Stimulated activated CD8-positive, alpha-beta memory T cell treated with anti-CD3 and anti-CD28 coated beads, Interleukin-4, amount 100 ng/mL, for 4 hours (primary cell): ENCODE measurements at places on chromosomes 12 and 14.

DNA sequence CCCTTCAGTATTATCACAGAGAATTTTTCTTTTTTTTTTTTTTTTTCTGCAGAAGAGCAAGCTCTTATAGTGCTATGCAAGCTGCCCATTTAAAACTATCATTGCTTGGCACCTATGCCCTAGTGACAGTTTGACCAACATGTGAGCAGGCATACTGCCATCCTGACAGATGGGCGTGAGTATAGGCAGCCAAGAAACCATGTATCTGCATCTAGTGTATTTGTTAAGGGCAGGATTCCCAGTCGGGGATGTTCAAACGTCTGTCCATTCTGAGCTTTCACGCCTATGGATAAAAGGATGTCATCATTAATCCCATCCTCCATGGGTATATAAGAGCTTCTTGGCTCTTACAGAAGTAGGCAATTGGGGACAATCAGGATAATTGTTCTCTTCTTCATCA lies 8.8 kb downstream of the VRK1 start:
- DNase-seq, result no peak

GRCh38 chr14:33564774-33565630 lies 385.9 kb downstream of the EGLN3 start:
- DNase-seq, result no peak

GRCh38 chr14:22865424-22866405 lies 5.8 kb upstream of the LRP10 start:
- no peak for DNase-seq

DNA sequence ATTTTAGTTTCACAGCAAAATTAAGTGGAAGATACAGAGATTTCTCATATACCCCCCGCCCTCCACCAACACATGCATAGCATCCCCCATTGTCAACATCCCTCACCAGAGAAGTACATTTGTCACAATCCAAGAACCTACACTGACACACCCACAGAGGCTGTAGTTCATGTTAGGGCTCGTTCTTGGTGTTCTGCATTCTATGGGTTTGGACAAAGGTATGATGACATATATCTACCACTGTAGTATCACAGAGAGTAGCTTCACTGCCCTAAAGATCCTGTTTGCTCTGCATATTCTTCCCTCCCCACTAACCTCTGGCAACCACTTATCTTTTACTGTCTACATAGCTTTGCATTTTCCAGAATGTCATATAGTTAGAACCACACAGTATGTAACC lies 444.6 kb upstream of the DCN start:
- DNase-seq, result no peak

GRCh38 chr14:77485901-77486678 lies 12.5 kb downstream of the ISM2 start:
- DNase-seq, result no peak

DNA sequence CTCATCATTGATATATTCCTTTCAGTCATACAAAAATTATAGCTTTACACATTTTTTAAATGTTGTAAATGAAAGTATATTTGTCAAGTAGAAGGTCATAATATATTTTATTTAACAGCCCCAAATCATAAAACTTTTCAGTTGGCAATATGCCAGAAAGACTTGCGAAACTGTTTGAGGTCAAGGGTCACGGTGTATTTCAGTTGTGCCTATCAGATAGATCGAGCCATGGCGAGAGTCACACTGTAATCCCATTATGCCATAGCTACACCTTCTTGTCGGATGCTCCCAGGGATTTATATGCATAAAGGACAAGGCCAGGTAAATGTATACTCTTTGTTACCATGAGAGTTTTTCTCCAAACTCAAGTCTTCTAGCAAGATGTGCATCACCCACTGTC lies 26.7 kb upstream of the G2E3 start:
- no peak for DNase-seq

GRCh38 chr12:96427269-96427729 lies 27.1 kb upstream of the CDK17 start:
- no peak for DNase-seq

DNA sequence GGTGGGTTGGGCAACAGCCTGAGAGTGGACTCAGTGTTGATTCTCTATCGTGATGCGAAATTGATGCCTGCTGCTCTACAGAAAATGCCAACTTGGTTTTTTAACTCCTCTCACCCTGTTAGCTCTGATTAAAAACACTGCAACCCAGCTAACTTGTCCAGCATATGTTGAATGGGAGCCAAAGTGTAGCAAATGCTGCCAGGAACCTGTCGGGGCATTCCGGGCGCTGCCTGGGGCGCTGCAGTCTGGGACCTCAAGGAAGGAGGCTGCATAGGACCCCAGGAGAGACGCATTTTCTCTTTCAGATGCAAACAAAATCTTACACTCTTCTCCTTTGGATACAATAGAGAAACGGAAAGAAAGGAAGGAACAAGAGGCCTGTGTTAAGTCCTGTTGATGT lies 3.9 kb downstream of the B3GNT4 start:
- DNase-seq, result no peak

DNA sequence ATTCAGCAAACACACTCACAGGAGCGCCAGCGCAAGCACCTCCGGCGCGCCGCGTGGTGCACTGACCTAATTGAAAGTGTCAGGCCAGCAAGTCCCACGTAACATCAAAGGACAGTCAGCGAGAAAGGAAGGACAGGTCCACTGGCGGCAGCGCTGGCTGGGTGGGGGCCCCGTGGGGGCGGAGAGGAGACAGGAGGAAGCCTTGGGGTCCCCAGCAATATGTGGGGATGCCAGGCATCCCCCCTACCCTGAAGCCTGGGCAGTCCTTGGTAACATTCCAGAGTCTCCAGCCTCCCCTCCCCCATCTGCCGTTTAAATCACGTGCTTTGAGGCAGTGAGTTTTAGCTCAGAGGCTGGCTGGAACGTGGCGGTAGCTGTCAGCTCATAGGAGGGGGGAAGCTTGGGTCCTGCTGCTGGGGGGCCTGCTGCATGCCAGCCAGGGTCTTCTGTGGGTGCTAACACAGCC lies 159.2 kb downstream of the CALM1 start:
- DNase-seq, result no peak

DNA sequence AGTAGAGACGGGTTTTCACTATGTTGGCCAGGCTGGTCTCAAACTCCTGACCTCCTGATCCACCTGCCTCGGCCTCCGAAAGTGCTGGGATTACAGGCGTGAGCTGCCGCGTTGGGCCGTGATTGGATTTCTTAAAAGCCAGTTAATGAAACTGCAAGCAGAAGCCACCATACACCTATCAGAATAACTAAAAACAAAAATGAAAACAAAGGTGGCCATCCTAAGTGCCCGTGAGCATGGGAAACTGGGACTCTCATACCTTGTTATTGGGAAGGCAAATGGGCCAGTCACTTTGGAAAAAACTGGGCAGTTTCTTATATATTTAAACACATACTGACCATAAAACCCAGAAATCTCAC lies 7.7 kb upstream of the TCTN1 start:
- DNase-seq, result no peak

GRCh38 chr12:11517080-11517479 lies 121.7 kb upstream of the PRB2 start:
- no peak for DNase-seq

DNA sequence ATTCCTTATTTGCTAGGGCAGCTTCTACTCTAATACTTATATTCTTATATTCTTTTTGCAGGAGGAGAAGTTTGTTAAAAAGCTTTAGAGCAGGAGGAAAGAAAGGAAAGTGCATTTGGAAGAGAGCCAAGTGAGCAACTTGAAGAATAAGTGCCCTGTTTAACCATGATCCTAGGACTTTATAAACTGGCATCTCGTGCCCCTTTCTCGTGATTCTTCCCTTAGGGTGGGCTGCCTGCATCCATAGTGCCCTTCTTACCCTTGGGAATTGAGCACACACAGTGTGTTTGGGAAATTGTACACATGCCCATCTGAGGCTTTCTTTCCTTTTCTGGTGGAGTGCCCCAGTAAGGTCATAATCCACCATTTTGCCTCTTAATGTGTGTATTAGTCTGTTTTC lies 141.9 kb downstream of the NUBPL start:
- DNase-seq, result no peak

DNA sequence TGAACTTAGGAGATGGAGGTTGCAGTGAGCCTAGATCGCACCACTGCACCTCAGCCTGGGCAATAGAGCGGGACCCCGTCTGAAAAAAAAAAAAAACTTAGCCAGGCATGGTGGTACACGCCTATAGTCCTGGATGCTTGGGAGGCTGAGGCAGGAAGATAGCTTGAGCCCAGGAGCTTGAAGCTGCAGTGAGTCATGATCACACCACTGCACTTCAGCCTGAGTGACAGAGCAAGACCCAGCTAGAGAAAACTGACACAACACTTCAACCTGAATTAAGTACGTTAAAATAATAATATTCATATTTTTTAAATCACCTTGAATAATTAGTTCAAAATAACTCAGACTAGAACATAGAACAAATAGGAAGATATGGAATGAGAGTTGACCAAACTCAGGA lies 5.7 kb upstream of the CATSPERB start:
- no peak for DNase-seq

DNA sequence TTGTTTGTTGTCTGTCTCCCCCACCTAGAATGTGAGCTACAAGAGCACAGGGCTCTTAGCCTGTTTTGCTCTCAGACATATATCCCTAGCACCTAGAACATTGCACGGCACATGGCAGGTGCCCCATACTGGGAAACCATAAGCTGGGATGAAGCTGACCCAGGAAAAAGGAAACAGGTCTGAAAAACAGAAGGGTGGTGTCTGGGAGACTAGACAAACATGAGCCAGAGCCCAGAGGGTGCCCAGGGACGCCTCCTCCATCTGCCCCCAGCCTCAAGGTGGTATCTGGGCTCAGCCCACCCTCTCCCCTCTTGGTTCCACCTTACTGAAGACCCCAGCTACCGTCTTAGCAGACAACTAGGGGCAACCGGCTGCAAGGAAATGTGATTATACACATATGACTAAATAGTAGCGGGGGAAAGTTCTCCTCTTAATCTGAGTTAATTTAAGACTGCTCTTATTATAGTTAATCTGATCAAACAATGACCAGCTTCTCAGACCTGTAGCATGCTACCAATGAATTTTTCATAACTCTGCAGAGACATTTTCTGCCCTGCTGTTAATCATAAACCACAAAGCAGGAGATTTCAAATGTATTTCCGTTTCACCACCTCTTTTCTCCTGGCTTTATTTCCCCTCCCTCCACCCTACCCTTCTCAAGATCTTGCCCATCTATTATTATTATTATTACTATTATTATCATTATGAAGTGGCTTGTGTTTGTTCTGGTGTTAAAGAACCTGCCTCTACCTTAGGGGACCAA lies 31.9 kb downstream of the KSR2 start:
- DNase-seq, result no peak

DNA sequence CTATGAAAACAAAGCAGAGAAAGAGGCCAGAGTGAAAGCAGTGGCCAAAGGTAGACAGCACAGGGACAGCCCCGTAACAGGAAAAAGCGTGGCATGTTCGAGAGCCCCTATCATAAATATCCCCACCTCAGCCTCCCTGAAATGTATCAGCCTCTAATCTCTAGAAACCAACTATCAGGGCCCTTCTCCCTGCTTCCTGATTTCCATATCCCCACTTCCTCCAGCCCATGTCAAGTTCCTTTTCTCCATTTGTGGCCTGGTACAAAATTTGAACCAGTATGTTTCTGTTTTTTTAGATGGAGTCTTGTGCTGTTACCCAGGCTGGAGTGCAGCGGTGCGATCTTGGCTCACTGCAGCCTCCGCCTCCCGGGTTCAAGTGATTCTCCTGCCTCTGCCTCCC lies 16.9 kb downstream of the DEPDC4 start:
- DNase-seq, result no peak

DNA sequence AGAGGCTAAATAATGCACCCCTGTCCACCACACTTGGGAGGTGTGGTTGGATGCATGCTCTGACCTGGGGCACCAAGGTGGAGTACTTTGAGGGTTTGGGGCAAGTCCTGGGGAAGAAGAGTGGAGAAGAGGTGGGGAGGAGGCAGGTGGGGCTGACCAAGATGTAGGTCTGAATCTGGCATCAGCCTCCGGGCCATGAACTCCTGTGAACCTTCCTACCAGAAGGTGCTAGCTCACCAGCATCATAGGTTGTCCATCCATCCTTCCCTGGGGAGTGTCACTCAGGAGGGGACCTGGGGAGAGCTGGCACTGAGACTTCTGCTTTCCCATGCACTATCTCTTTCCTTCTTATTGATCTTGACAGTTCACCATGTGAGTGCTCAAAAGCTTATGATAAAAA lies 13.6 kb upstream of the EMP1 start:
- no peak for DNase-seq

GRCh38 chr14:20657216-20658211 lies 16.0 kb upstream of the OR6S1 start:
- no peak for DNase-seq

DNA sequence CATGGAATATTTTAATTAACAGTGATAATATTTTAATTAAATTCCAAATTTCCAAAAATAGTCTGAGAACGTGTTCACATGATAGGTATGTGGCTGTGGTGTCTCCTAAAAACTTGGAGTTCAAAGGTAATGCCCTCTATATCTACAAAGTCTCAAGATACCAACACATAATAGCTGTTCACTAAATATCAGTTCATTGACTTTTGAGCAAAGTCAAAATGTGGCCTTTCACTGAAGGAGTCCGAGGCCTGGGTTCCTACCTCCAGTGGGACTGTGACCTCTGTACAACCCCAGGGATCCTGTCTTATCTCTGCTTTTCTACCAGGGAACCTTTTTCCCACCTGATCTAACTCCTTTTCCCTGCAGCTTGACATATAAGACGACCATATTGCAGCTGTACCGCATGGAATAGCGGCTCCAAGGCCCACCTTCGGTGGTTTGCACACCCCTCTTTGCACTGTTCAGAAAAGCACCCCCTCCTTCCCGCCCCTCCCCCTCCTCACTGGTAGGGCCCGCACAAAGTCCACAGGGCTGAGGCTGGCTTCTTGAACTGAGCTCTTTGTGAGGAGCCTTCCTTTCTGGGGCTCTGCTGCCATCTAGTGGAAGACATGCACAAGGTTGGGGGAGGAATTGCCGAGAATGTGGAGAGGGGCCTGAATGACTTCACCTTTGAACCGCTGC lies 3.1 kb downstream of the CCND2 start:
- peak; percentile 68 for DNase-seq

- DNase-seq, result no peak
These were observed 16.6 kb downstream of the SSH1 start for GRCh38 chr12:108840605-108841332.

DNA sequence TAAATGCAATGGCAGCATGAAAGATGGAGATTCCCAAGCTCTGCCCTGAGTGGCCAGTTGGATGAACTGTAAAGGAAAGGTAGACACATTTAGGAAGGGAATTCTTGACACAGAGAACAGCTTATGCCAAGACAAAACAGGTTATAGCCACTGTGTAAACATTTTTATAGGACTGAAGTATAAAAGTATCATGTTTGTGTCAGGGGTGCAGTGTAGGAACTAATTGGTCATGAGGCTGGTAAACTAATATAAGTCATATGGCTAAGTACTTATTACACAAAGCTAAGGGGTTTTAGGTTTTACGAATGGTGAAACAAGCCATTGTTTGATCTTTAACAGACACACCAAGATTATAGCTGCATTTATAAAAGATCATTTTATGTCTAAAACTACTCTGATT lies 207.7 kb upstream of the SLC16A7 start:
- no peak for DNase-seq

- DNase-seq, result no peak
These were observed 38.6 kb downstream of the NOC4L start for GRCh38 chr12:132182711-132183365.
